ENCODE measurements at places on chromosomes 7 and 10.

DNA sequence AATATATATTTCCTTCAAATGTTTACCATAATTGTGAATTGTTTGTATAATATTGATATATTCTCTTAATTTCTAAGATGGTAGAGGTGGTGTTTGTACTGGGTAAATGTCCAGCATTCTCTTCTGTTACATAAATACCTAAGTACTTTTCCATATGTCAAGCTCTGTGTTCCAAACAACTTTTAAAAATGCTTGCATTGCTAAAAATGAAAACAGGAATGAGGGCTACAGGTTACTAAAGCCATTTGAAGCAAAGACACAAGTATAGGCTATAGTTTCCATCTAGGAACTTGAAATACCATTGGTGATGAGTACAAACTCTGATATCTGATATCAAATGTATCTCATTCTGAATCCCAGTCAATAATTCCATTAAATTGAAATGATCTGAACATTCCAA is 233.6 kb upstream of the SORCS1 start:
- DNase-seq = no peak

DNA sequence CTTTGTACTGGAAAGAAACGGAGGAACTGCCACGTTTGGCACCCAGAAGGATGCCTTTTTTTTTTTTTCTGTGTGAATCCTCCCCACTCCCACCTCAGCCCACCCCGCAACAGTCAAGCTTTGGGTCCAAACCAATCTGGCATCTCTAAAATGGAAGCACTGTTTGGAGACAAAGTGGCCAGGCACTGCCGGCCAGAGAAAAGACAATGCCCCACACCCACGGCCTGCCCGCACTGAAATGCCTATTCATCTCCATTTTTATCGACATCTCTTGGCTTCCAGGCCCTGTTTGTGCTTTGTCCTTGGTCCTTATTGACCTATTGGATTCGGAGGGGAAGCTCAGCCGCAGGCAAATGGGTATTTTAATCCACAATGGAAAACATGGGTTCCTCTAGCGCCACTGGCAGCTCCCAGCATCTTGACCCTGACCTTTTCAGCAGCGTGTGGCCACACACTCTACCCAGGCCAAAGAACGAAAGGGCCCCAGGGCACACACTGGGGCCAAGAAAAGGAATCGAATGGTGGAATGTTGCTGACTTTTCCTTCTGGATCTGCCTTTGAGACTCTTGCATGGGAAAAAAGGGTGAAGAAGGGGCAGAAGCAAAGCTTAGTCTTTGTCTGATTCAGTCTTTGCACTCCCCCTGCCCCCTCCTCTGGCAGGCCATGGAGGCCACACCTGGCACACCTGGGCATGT is 162.6 kb upstream of the CDCA7L start:
- DNase-seq = no peak

- no peak for DNase-seq
These were observed 447.3 kb downstream of the KCNMA1 start for GRCh38 chr10:77190291-77190690.

GRCh38 chr10:127976286-127976685 is 69.4 kb downstream of the PTPRE start:
- DNase-seq = no peak

DNA sequence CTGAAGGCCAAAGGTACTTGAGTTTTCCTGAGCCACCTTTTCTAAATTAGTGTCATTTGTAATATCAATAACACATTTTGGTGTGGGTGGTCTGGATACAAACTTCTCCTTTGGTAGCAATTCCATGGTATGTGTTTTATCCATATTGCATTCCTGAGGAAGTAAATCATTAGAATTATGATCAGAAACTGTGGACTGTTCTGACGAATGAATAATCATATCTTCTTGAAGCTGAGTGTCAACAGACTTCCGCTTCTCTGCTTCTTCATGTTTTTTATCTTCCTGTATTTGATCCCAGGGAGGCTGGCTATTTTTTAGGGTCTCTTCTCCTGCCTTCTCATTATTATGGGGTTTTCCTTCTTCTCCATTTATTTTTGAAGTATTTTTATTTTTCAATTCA is 81.4 kb downstream of the NRBF2 start:
- DNase-seq = no peak

DNA sequence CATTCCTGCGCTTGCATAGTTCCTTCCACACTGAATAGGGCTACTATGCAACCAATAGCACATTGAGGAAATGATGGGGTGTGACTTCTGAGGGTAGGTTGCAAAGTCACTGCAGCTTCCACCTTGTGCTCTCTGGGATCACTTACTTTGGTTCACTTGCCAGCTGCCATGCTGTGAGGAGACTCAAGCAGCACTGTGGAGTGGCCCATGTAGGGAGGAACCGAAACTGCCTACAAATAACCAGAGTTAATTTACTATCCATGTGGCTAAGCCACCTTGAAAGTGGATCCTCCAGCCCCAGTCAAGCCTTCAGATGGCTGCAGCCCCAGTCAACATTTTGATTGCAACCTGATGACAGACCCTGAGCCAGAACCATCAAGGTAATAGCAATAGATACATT is 64.3 kb downstream of the FAM204A start:
- DNase-seq = no peak

DNA sequence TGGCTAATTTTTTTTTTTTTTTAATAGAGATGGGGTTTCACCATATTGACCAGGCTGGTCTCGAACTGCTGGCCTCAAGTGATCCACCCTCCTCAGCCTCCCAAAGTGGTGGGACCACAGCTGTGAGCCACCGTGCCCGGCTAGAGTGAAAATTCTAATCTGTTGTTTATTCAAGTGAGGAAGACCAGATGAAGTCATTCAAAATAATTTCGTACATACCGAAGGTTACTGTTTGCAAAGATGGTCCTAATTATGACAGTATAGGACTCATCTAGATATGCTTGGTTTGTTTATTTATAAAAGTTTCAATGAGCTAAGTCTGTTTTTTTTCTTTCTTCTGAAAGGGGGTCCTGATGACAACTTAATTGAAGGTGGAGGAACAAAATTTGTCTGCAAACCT is 376.8 kb downstream of the EXOC4 start:
- DNase-seq = no peak

- DNase-seq = no peak
These were observed 218.8 kb downstream of the AUTS2 start for GRCh38 chr7:69817121-69817520.

DNA sequence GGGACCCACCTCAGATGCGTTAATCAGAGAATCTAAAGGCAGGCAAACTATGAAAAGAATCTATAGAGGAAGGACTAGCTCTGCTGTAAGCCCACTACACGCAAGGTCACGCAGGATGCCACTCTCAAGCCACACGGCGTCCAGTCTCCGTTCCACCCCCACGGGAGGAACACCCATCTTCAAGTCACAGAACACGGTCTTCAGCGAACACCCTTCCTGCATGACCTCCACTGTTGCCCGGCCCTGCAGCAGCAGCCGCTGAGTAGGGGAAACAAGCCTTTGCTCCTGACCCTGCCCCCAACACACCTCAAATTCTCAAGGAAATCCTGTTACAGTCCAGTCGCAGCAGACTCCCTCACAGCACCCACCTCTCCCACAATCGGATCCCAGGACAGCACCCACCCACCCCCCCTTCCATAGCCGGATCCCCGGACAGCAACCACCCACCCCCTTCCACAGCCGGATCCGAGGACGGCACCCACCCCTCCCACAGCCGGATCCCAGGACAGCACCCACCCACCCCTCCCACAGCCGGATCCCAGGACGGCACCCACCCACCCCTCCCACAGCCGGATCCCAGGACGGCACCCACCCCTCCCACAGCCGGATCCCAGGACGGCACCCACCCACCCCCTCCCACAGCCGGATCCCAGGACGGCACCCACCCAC is 133.7 kb downstream of the DIP2C start:
- DNase-seq = no peak

GRCh38 chr10:104925232-104925851 is 284.3 kb downstream of the SORCS3 start:
- peak; percentile 24 for DNase-seq

- DNase-seq = no peak
These were observed 1033.8 kb upstream of the AUTS2 start for GRCh38 chr7:68564306-68565135.

DNA sequence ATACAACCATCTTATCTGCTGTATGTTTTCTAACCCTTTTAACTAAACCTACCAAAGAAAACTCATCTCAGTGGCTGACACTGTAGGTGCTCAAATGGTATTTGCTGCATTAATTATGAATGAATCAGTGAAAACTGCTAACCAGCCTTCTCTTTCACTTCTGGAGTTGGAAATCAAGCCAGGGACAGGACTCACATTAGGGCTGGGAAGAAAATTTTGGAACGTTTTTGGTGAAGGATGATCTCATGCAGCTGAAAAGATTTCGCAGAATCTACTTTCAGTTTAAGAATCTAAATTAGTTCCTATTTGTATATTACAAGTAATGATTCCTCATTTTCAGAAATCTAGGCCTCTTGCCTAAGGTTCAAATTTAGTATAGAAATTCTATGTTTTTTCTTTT is 12.9 kb downstream of the MTPN start:
- DNase-seq = no peak

DNA sequence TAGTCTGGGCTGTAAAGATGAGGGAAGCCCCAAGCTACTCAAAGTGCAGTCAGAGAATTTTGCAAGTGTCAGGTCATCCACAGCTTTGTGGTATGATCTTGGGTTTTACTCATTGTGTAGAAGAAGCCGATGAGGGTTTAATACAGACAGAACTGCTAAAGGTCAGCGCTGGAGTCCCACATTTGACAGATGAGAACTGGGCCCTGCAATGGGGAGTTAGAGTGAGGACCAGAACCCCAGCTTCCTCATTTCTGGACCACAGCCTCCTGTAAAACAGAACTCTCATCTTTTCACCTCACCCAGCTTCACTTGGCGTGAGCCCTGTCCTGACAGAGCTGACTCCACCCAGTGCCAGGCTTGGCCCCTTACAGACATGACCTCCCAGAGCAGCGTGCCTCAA is 20.1 kb downstream of the LRRC20 start:
- no peak for DNase-seq

DNA sequence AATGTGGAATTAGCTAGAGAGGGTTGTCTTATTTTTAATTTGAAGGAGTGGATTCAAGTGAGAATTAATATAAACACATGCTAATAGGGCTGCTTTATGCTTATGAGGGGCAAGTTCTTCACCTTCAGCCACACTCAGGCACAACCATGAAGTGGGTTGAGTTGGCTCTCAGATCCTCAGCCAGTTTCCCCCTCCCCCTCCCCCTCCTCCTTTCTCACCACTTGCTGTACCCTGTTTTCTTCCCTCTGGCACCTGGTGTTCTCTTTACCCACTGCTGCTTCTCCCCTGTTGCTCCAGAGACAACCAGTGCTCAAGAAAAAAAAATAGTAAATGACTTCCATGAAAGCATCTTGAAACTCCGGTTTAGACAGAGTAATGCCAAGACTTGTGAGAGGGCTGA is 1083.3 kb downstream of the CNTNAP2 start:
- DNase-seq = no peak

GRCh38 chr7:85191383-85191782 is 4.5 kb upstream of the SEMA3D start:
- peak; percentile 23 for DNase-seq

DNA sequence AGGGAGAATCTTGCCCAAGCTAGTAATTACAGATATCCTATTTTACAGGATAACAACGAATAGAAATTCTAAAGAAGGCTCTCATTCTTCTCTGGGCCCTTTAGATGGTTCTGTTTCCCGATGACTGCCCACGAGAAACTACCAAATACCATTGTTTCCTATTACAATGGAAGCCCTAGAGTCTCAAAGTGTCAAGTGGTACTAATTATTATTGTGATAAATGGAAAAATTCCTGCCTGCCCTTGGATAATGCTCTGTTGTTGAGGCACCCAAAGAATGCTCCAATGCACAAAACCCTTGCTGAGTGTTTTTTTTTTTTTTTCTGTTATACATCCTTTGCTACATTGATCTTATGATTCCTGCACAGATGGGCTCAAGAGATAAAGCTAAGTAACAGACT is 504.5 kb downstream of the XPNPEP1 start:
- no peak for DNase-seq

- DNase-seq = no peak
These were observed 141.3 kb downstream of the SUGCT start for GRCh38 chr7:40276061-40276460.

- no peak for DNase-seq
These were observed at the start of gene TMEM26 for GRCh38 chr10:61452655-61453641. TSS of gene TMEM26 (minus strand) at chr10:61453381. CDS start at chr10:61453081, 300 bp downstream.

- no peak for DNase-seq
These were observed 80.9 kb downstream of the HIP1 start for GRCh38 chr7:75657866-75658265.

- DNase-seq = peak; percentile 61
These were observed 32.2 kb downstream of the DNAJB12 start for GRCh38 chr10:72322280-72323058.

- no peak for DNase-seq
These were observed 37.2 kb downstream of the ANKIB1 start for GRCh38 chr7:92282930-92283329.

DNA sequence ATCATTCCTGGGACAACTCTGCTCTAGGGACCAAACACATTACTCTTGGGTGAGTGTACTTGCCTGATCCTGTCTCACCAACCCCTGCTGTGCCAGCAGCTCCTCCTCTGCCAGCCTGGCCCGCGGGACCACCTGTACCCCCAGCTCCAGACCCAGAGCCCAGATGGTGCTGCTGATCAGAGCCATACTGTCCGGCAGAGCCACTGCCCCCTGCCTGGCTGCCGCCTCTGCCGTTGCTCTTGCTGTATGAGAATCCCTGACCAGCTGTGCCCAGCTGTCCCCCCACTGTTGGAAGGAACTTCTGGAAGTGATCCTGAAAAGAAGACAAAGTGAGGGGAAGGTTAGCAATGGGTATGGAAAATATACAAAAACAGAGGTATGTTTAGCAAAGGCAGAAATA is 6.9 kb downstream of the MYOZ1 start:
- DNase-seq = no peak

DNA sequence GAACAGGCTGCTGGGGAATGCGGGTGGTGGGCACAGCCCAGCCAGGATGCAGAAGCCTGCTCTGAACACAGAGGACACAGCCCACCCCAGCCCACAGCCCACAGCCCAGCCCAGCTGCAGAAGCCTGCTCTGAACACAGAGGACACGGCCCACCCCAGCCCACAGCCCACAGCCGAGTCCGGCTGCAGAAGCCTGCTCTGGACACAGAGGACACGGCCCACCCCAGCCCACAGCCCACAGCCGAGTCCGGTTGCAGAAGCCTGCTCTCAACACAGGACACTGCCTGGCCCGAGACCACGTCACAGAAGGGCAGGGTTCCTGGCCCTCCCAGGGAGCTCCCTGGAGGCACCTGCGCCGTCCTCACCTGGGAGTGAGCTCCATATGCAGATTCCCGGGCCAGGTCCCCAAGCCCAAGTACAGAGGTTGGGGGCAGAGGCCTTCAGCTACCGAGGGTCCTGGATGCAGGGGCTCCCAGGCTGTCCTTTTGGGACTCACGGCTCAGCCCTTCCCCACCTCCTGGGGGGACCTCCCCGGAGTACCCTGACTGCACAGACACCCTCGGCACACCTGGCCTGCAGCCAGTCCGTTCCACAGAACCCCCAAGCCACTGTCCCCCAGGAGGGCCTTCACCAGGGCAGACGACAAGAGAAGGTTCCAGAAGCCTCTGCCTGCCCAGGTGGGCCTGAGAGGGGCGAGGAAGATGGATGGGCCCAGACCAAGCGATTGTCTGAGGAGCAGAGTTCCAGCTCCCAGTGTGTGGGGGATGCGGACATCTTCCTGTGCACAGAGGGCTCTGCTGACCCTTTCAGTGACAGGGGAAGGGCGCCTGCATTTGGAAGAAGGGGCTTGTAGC is 23.7 kb upstream of the FOXL3 start:
- DNase-seq = no peak

GRCh38 chr10:84822931-84823630 is 494.7 kb downstream of the CCSER2 start:
- no peak for DNase-seq

- no peak for DNase-seq
These were observed 33.8 kb downstream of the GNG11 start for GRCh38 chr7:93955304-93955703.
